ENCODE measurements at places on chromosomes 13 and 19. TPM values are rescaled to one million over a fixed set of nuclear protein-coding genes. Genes with fewer than 3 reads are reported as not detected.

DNA sequence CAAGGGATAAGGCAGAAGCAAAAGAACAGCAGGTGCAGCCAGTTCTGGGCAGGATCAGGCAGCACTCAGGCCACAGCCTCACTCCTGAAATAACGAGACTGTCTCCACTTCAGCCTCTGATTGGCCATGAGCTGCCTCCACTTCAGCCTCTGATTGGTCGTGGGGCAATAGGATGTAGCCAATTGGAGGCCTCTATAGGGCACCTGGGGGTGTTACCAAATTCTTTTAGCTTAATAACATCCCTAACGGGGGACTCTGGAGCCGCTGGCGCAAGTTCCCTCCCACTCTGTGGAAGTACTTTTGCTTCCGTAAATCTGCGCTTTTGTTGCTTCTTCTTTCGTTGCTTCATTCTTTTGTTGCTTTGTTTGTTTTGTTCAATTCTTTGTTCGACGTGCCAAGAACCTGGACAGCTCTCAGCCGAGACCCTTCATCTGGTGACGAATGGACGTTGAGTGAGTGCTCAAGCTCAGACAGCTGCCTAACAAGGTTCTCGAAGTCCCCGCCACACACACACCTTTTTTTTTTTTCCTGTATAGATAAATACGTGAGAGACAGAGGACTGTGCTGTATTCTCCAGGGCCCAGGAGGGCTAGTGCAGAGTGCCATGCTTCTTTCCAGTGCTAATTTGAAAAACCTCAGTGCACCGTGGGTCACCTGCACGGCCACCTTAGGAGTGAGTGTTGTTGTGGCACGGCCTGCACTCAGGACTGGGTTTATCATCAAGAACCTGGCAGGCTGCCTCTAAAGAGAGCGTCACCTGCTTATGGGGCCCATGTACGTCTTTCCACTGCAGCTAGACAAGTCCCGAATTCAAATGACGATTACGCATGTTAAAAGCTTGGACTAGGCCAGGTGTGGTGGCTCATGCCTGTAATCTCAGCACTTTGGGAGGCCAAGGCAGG lies 32.0 kb upstream of the TUBGCP3 start:
- DNase-seq, result peak; percentile 55

GRCh38 chr13:106593132-106593531 lies 25.2 kb upstream of the ARGLU1 start:
- DNase-seq, result no peak

DNA sequence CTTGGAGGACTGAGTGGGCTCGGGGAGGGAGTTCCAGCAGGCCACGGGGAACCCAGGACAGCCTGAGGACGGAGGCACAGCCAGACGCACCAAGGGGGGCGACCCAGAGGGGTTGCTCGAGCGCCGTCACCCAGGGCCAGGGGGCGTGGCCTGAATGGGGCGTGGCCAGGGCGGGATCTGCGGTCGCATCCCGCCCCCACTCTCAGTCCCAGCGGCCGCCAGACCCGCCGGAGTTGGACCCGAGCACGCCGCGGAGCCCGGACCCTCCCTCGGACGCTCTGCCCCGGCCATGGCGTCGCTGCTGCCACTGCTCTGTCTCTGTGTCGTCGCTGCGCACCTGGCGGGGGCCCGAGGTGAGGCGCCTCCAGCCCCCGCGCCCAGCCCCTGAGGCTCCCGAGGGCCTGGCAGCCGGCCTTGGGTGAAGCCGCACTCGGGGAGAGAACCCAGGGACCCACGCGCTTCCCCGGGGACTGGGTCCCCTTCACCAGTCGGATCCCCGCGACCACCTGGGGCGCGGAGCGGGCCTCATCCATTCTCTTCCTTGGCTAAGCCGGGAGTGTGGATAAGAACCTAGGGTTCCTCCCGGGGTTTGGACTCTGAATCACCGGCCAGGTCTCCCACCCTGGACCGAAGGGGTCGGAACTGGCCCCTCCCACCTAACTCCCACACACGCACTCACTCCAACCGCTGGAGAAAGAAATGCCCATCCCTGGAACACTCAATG lies at the start of gene CILP2:
Gene CILP2, plus strand, starts transcription at position 205 of the 724 bp plus-strand sequence. Its CDS starts 85 bp downstream, at position 290.
- no peak for DNase-seq

- no peak for DNase-seq
Observed at GRCh38 chr19:58009301-58009665, 6.7 kb upstream of the ZNF606 start.

GRCh38 chr19:18292462-18292809 lies 11.0 kb upstream of the JUND start:
- DNase-seq, result peak; percentile 67

DNA sequence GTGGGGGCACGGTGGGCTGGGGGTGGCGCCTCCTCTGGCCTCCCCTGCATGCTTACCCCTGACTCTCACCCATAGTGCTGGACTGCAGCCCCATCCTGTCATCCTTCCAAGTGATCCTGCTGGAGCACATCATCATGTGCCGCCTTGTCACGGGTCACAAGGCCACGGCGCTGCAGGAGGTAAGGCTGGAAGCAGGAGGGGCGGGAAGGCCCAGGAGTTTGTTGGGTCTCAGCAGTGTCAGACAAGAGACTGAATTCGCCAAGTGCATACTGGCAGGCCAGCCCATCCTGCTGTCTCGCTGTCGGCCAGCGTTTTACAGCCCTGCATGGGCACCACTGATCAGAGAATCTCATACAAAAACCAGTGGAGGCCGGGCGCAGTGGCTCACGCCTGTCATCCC lies 23.1 kb downstream of the MAU2 start:
- DNase-seq, result no peak

GRCh38 chr13:21077076-21077787 lies 15.8 kb upstream of the LATS2 start:
- no peak for DNase-seq

DNA sequence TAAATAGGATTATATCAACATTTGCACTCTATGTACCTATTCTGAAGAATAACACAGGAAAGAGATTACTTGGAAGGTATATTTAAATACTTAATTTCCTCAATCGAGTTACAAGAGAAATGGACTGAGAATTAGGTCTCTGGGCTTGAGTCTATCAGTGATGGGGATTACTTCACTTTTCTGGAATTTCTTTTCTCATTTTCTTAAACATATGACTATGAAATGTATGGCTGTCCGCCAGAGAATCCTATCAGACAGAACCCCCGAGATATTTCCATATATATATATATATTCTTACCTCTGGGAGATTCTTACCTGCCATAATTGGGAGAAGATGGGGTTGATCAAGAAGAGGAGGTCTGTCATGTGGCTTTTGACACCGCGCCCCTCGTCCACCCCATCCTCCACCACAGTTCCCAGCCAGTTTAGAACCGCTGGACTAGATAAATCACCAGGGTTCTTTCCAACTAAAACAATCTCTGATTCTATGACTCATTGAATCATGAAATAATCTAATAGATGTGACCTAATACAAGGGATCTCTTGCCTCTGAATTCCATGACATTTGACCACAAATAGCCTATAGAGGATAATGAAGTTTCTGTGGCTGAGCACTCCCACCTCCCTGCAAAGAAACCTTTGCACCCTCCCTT lies 231.3 kb downstream of the TBC1D4 start:
- peak; percentile 58 for DNase-seq

DNA sequence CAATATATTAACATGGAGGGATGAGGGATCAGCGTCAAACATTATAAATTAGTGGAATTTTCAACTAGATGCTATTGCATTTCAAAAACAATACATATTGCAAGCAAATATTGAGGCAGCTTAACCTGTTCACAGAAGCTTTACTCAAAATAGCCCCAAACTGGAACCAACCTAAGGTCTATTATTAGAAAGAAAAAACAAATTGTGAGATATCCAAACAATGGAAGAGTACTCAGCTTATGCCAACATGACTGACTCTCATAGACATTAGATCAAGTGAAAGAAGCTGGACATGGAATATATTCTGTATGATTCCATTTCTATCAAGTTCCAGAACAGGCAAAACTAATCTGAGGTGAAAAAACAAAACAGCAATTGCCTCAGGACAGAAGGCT lies 27.6 kb upstream of the NEK3 start:
- DNase-seq, result no peak

- no peak for DNase-seq
Observed at GRCh38 chr19:16014923-16015804, 61.1 kb upstream of the TPM4 start.

Gene TTC9B
- not detected for total RNA-seq

Gene SBK2
- not detected for total RNA-seq

All from bronchial epithelial cell (primary cell).